ENCODE measurements at places on chromosomes 6 and 20.
A peak's percentile ranks its signal among the peaks of the same experiment; 100 is the strongest.

DNA sequence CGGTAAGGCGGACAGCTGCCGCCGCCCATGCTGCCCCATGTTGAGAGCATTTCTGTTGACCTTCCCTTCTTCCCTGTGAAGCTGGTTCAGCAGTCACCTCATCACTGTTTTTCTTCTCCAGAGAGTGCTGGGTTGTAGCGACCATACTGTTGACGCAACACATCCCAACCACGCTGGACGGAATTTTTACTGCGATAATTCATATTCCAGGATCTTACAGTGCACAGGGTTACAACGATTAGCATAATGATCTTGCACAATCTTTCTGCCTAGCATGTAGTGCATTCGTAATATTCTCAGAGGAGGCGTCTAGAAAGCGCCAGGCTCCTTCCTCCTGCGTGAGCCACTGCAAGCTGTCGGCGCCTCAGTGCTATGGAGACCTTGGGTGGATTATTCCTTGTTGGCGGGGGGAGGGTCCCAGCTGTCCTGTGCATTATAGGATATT is 137.0 kb downstream of the MTHFD1L start:
- no peak overlapping the region for H3K4me3 ChIP-seq
- DNase-seq: no peak
- no peak overlapping the region for H3K27ac ChIP-seq
- no peaks in the 10 kb centered on the region for H3K36me3 ChIP-seq

- no peak for DNase-seq
- H3K36me3 ChIP-seq: no peaks in the 10 kb centered on the region
- no peak overlapping the region for H3K27ac ChIP-seq
- H3K4me3 ChIP-seq: no peak overlapping the region
- peaks cover 45% of the 10 kb centered on the region for H3K4me1 ChIP-seq
Observed at GRCh38 chr6:149234051-149234962, 83.2 kb upstream of the TAB2 start.

- H3K27ac ChIP-seq: no peak overlapping the region
- DNase-seq: no peak
- H3K36me3 ChIP-seq: no peaks in the 10 kb centered on the region
- no peak overlapping the region for H3K4me3 ChIP-seq
- no peaks in the 10 kb centered on the region for H3K4me1 ChIP-seq
Observed at GRCh38 chr6:112649853-112650252, 302.7 kb downstream of the RFPL4B start.

DNA sequence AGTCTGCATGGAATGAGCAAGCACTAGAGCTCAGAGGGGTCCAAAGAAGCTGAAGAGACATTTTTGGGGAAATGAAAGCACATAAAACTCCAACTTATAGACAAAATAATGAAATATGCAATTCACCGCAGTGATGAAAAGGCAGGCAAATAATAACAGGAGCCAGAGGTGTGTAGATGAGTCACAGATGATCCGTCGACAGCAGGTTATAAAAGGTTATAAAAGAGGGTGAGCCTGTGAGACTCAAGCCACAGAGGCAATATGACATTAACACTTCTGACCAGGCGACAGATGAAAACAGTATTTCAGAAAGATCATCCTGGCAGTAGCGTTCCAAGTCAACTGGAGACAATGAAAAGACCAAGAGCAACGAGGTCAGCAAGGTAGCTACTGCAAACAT is 35.8 kb upstream of the ANKRD60 start:
- H3K4me1 ChIP-seq: no peaks in the 10 kb centered on the region
- no peaks in the 10 kb centered on the region for H3K27me3 ChIP-seq
- H3K27ac ChIP-seq: no peak overlapping the region
- no peaks in the 10 kb centered on the region for H3K36me3 ChIP-seq

DNA sequence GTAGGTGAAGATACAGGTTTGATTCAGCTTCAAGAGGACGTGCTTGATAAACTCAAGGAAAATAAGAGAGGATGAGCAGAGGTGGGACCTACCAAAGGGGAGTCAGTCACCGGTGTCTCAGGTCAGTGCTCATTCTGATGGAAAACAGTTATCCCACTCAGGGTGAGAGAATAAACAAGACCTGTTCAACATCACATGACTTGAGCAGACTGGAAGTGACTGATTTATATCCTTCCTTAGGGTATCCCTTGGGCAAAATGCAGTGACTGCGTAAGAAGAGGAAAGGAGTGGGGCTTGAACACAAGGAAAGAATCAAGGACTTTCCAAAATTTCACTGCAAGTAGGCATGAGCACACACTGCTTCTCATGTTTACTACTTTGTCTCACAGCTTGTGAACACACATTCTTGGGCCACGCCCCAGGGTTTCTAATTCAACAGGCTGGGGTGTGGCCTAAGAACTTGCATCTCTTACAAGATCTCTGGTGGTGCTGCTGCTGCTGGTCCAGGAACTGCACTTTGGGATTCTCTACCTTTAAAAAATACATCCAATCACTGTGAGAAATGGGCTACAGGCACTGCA is 11.6 kb downstream of the CST3 start:
- no peaks in the 10 kb centered on the region for H3K36me3 ChIP-seq
- H3K4me3 ChIP-seq: no peak overlapping the region
- H3K27me3 ChIP-seq: no peaks in the 10 kb centered on the region
- DNase-seq: no peak
- H3K4me1 ChIP-seq: no peaks in the 10 kb centered on the region
- H3K27ac ChIP-seq: no peak overlapping the region

DNA sequence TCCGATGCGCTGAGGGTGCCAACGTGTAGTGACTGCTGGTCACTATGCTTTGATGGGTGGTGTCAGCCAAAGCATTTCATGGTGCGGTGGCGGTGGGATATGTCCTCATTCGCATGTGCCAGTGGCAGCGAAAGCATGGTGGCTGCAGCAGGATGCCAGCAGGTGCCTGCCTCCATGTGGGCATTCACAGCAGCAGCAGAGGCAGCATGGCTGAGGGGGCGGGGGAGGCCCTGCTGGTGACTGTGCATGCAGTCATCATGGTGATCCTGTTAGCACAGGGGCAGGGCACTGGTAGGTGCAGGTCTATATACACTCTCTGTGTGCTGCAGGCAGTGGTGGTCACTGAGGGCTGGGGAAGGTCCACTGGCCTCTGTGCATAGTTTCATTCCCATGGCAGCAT is 22.0 kb downstream of the FIG4 start:
- DNase-seq: peak; percentile 46
- no peaks in the 10 kb centered on the region for H3K4me1 ChIP-seq
- no peaks in the 10 kb centered on the region for H3K27me3 ChIP-seq
- H3K36me3 ChIP-seq: no peaks in the 10 kb centered on the region
- H3K27ac ChIP-seq: no peak overlapping the region

DNA sequence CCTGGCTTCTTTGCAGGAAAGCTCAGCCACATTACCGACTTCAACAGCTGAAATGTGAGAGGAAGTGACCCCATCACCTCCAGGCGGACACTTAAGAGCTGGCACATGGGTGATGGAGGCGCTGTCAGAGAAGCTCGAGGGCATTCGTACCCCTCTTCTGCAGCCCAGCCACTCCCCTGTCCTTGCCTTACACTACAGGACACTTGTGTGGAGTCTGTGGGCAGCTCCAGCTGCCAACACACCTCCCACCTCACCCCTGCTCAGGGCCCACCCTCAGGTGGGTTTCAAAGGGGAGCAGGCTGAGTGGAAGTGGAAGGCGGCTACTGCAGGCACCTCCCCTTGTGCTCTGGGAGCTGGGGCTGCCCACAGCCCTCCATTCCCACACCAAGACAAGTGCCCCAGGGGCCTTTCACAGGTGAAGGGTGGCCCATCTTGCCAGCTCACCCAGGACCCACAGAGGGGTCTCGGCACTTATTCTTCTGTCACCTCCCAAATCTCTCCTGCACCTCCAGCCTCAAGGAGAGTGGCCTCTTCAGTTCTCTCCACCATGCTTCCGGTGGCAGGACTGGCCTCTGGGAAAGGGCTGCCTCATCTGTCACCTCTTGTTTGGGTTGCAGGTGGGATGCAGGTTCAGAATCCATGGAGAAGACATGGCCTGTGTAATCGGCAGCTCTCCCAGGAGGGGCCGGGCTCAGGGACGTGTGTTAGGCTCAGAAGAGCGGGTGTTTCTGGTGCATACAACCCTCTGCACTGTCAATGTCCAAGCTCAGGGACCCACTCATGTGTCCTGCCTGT is 49.8 kb downstream of the IRF4 start:
- no peak overlapping the region for H3K4me3 ChIP-seq
- no peak overlapping the region for H3K27ac ChIP-seq
- no peak for DNase-seq
- no peaks in the 10 kb centered on the region for H3K36me3 ChIP-seq
- H3K27me3 ChIP-seq: no peaks in the 10 kb centered on the region

GRCh38 chr20:62134735-62135231 is 8.4 kb downstream of the PSMA7 start:
- no peak overlapping the region for H3K27ac ChIP-seq
- no peak overlapping the region for H3K4me3 ChIP-seq
- no peak for DNase-seq
- no peaks in the 10 kb centered on the region for H3K27me3 ChIP-seq
- H3K36me3 ChIP-seq: peaks cover 64% of the 10 kb centered on the region
- peaks cover 3% of the 10 kb centered on the region for H3K4me1 ChIP-seq

DNA sequence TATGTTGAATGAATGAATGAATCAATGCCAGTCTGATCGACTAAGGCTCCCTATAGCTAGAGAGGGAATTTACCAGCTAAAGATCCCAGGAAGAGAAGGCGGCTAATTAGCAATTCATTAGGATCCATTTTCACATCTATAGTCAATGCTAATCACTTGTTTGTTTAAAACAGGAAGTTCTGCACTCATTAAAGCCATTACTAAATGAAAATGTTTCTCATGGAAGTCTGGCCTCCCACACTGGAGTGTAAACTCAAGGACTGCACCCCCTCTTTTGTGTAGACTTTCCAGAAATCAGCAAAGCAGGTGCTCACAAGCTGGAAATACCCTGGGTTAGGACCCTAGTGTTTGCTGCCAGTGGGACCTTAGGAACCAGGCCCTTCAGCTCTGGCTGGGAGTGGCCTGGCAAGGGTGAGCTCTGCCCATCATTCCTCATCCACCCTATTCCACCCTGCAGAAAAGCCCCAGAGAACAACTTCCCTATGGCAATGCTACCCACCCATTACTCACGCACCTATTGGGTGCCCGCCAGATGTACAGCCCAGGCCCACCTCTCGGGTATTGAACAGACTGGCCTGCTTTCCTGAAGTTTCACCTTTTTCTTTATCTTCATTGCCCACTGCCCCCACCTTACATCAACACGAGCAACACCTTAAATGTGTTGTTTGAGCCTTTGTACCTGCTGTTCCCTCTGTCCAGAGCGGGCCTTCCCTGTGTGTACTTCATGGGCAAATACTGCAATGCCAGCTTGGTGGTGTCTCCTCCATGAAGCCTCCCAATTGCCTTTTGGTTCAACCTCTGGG is 60.8 kb downstream of the TTI1 start:
- H3K36me3 ChIP-seq: no peaks in the 10 kb centered on the region
- H3K4me3 ChIP-seq: no peak overlapping the region
- no peaks in the 10 kb centered on the region for H3K27me3 ChIP-seq
- DNase-seq: no peak
- no peak overlapping the region for H3K27ac ChIP-seq

DNA sequence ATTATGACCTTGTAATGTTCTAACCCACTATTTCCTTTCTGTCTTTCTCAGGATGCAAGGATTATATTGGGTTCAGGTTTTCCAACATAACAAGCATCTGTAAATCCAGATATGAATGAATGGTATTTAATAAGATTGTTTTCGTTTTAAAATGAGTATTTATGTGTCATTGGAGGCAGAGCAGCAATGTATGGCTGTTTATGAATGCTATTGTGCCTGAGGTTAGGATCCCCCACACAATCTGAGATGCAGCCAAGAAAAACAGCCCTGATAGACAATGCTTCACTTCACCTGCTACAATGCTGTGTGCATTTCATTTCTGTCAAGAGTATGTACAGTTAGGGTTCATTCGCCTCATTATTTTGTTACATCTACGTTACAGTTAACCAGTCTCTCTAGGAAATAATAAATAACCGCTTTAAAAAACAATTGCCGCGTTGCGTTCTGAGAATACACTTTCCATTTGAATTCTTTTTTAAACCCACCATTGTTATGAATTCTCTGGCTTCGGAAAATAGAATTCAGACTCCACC is 19.6 kb downstream of the TFAP2A start:
- no peak for DNase-seq
- H3K27ac ChIP-seq: no peak overlapping the region
- no peak overlapping the region for H3K4me3 ChIP-seq
- no peaks in the 10 kb centered on the region for H3K4me1 ChIP-seq
- no peaks in the 10 kb centered on the region for H3K36me3 ChIP-seq
- peaks cover 43% of the 10 kb centered on the region for H3K27me3 ChIP-seq

DNA sequence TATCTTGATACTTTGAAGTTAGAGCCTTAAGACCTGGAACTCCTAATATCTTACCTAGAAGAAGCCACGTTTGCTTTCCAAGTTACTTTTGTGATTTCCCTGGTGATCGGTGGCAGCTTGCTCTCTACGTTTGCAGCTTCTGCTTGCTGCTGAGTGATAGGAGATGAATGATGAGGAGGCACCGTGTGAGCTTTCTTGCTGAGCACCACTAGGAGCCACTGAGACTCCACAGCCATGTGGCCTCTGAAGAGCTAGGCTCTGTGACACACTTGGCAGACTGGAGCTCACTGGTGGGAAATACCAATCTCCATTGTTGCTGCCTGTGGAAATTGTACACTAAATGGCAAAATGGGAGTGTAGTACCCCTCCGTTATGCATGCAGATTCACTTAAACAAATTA is 161.8 kb downstream of the IBTK start:
- no peak for DNase-seq
- H3K4me3 ChIP-seq: no peak overlapping the region
- H3K27me3 ChIP-seq: no peaks in the 10 kb centered on the region
- H3K27ac ChIP-seq: no peak overlapping the region

- H3K27ac ChIP-seq: no peak overlapping the region
- no peak for DNase-seq
- no peaks in the 10 kb centered on the region for H3K4me1 ChIP-seq
Observed at GRCh38 chr20:39210341-39211036, 248.3 kb downstream of the DHX35 start.

- no peak overlapping the region for H3K4me3 ChIP-seq
- no peaks in the 10 kb centered on the region for H3K36me3 ChIP-seq
- no peak for DNase-seq
- no peaks in the 10 kb centered on the region for H3K4me1 ChIP-seq
- no peaks in the 10 kb centered on the region for H3K27me3 ChIP-seq
- no peak overlapping the region for H3K27ac ChIP-seq
Observed at GRCh38 chr20:25399037-25399430, 8.4 kb upstream of the ABHD12 start.

Measured in pancreas (tissue), 10 donors.